Cerebellum (tissue), 4 donors: ENCODE measurements at places on chromosomes 12 and 14.
A peak's percentile ranks its signal among the peaks of the same experiment; 100 is the strongest.

DNA sequence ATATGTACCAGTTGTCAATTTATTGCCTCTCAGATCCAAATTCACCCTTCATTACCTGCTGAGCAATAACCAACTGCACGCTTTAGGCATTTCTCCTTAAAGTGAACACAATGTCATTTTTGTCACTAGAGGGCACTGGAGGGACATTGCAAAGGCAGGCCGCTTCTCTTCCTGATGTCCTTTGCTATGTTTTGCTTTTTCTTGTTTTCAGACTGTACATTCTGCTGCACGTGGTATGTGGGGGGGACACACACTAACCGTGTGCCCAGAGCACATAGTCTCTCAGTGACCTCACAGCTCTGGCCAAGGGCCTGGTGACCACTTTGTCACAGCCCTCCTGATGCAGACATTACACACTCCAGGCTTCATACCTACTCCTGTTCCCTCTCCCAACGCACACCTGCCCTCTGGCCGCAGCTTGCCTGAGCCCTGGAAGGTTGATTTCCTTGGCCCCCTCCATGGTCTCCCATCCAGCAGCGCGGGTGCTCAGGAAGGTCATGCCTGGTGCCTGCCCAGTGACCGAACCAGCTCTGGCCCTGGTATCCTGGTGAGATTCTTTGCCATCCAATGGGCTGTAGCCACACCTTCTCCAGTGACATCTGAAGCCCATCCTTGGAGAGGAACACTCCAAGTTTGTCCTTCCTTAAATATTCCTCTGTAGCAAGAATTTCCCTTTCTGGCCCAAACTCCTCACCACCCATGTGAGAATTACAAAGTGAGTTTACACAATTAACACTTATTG is 39.9 kb downstream of the MYO1H start:
- DNase-seq: no peak

DNA sequence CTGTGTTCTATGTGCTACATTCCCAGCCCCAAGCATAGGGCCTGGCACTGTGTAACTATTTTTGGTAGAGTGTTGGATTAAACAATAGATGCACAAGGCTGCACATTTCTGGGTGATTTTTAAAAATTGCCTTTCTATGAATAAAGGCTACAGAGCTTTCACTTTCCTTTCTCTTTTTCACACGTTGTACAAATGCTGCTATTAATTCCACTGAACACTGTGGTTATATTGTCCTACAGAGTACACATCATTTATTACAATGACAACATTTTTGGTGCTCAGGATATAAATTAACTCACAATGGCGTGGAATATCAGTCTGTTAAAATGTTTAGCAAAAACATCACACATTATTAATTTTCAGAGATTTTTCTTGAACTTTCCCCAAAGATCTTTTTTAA is 3.6 kb upstream of the EML1 start:
- DNase-seq: no peak

- DNase-seq: no peak
Observed at GRCh38 chr12:6478416-6478815, 7.9 kb upstream of the VAMP1 start.

- no peak for DNase-seq
Observed at GRCh38 chr12:124208489-124208888, 86.4 kb upstream of the RFLNA start.

DNA sequence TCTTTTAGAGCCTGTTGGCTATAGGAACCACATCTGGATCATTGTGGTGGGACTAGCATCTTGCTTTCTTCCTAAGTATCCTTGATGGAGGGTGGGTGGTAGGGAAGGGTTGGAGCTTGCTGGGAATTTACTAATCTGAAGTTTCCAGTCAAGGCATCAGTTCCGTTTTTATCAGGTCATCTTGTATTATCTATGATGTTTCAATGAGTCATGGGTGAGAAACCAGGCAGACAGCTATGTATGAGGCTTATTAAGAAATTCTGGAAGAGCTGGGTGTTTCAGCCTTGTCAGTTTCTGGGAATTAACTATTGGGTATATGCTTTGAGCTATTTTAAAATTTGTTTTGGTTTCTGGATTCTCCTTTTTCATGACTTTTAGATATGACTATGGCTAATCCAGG is 11.3 kb downstream of the TSFM start:
- DNase-seq: no peak

- DNase-seq: no peak
Observed at GRCh38 chr12:94679554-94680195, 29.3 kb upstream of the TMCC3 start.

GRCh38 chr14:87628129-87628528 is 364.9 kb downstream of the GALC start:
- no peak for DNase-seq

GRCh38 chr14:68593806-68594536 is 198.9 kb downstream of the ZFP36L1 start:
- no peak for DNase-seq

DNA sequence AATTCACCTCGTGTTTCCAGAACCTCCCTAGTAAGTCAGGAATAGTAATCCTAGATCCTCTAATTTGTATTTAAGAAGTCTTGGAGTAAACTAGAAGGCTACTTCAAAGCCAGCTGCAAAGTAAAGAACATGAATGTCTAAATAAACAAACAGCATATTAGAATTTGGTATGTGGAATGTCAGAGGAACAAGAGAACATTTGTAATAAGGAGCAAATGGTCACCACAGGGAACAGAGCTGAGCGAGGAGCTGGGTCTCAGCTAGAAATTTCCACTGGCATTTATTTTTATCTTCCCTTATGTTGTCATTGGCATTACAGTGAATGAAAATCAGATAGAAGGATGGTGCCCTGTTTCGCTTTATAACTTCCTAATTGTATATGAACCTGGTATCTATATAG is 50.2 kb downstream of the FRMD6 start:
- peak; percentile 70 for DNase-seq

DNA sequence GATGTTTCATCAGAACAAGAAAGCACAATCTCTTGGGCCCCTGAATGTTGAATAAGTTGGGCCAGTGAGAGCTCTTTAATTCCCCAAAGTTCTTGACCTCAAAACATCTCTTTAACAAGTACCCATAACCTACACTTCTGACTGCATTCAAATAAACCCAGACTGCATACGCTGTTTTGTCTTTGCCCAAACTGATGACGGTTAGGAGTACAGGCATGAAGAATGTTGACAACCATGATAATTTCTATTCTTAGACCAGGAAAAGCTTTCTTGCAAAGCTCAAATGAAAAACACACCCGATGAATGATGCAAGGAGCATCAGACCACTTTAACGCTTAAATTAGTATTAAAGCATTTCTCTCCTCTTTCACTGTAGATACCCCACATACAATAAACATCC is 11.7 kb upstream of the RAB3IP start:
- no peak for DNase-seq

DNA sequence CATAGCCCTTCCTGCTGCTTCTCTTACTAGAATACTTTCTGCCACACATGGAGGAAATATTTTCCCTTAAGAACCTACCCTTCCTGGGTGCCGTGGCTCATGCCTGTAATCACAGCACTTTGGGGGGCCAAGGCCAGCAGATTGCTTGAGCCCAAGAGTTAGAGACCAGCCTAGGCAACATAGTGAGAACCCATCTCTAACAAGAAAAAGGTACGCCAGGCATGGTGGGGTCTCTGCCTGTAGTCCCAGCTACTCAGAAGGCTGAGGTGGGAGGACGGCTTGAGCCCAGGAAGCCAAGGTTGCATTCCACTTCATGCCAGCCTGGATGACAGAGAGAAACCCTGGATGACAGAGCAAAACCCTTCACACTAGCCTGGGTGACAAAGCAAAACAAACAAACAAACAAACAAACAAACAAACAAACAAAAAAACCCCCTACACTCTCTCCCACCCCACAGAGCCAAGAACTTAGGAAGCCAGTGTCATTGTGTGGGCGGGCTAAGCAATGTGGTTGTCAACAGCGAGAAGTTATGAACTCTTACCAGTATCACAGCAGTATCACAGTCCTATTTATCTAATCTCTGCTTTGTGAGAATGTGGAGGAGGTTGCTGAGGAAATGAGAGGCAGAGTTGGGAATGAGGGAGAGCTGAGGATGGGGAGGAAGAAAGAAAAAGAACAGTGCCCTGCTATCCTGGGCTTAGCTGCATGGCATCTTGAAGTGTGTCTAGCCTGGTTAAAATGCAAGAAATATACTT is 53.8 kb upstream of the CLEC14A start:
- no peak for DNase-seq

GRCh38 chr12:54628186-54628846 is 6.4 kb downstream of the LACRT start:
- DNase-seq: no peak

DNA sequence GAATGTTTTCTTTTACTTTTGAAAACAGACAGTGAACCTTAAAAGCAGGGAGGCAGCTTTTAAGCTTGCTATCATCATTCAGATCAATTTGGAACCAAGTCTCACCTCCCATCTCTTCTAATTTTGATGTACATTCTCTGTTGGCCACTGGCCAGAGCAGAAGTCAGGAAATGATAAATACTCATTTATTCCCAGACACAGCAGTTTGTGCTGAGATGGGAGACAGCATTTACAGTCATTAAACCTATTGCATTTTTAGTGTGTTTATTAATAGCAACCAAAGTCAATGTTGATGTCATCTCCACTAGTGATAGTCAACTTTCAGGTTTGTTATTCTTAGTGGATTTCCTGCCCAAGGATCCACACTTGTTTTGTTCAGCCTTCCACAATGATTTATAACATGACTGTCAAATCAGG is 320.0 kb upstream of the ATP2B1 start:
- peak; percentile 16 for DNase-seq

GRCh38 chr12:2348482-2348852 is 295.7 kb downstream of the CACNA1C start:
- no peak for DNase-seq

DNA sequence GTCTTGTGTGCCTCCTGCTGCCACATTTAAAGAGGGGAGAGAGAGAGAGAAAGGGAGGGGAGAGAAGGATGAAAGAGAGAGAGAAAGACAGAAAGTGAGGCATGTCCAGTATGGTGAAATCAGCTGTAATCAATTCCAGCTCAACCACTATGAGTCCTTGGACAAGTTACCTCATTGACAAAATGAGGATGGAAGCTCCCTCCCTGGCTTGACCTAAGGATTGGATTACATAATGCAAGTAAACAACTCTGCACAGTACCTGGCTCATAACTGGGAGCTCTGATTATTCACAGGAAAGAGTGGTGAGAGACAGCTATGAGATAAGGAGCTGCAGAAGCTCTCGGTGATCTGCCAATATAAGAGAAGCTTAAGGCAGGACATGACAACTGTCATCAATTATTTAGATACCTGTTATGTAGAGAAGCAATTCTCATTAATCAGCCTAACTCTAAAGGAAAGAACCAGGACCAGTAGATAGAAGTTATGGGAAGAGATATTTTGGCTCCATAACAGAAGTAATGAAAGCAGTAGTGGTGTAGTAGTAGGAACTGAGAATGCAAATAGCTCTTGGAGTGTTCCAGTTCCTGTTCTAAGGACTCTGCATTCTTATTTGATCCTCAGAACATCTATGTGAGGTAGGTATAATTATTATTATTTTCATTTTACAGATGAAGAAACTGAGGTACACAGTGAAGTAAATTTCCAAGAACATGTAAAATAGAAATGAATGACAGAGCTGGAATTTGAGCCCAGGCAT is 791.6 kb downstream of the DIO2 start:
- peak; percentile 20 for DNase-seq

GRCh38 chr12:57008178-57008577 is 1.8 kb upstream of the ZBTB39 start:
- peak; percentile 16 for DNase-seq

DNA sequence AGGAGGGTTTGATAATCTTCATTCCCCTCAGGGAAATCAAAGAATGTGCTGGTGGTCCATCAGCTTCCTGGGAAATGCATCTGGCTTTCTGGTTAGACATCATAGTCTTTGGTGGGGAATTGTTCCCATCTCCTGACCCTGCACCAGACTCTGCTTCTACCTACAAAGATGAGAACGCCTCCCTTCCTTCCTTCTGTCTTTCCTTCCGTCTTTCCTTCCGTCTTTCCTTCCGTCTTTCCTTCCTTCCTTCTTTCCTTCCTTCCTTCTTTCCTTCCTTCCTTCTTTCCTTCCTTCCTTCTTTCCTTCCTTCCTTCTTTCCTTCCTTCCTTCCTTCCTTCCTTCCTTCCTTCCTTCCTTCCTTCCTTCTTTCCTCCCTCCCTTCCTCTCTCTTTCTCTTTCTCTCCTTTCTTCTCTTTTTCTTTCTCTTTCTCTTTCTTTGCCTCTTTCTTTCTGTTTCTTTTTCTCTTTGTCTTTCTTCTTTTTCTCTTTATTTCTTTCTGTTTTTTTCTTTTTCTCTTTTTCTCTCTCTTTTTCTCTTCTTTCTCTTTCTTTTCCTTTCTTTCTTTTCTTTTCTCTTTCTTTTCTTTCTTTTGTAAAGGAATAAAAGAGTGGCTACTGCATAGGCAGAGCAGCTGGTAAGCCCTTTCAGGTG is 189.0 kb upstream of the ARHGAP5 start:
- no peak for DNase-seq

- DNase-seq: no peak
Observed at GRCh38 chr14:95163132-95163531, 5.8 kb upstream of the DICER1 start.

DNA sequence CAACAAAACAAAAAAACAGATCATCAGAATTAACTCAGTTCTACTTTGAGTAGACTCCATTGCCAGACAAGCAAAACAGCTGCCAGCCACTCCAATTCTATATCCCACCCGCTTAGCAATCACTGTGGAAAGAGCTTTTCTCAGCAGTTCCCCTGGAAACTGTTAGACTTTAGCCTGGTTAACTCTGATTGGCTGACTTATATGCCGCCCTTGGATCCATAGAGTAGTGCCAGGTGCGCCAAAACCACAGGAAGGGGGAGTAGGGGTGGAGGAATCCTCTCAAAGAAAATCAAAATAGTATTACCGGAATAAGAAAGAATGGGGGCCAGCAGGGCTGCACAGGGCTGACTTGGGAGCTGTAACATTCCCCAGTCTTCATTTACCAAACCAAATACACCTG is 5.4 kb upstream of the EML5 start:
- no peak for DNase-seq

GRCh38 chr12:101939306-101939705 is 61.9 kb downstream of the DRAM1 start:
- DNase-seq: no peak

DNA sequence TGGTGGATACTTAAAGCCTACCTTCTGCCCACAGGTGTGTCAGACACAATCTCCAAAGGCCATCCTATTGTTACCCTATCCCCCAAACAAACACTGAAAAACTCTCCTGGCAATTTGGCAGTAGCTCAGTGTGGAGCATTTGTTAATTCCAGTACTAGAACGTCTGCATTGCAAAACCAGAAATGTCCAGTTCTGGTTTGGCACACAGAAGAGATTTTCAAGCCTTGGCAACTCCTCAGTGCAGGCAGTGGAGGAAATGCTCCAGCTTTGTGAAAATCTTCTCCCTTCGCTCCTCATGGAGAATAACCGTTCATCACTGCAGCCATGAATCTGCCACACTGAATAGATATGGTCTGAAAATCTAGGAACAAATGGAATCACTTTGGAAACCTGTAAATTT is 5.3 kb upstream of the SOCS2 start:
- DNase-seq: no peak

DNA sequence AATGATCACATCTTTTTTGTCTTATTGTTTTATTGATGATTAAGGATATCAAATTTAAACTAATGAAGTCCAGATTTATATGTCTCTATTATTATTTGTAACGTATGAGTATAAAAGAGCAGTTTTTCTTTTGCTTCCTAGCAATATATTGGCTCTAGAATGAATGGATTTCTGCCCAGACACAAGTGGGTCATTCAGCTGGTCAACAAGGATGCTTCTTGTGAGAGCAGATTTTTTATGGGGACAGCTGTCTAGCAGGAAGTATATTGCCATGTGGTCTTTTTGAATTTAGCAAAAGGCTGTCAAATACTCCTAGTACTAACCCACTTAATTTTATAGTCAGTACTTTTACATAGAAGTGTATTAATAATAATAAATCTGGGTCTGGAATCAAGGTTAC is 1071.1 kb upstream of the FLRT2 start:
- peak; percentile 13 for DNase-seq

GRCh38 chr12:101877806-101878242 is 444 bp downstream of the DRAM1 start:
- no peak for DNase-seq
